Adipocyte (in vitro differentiated cells): ENCODE measurements at places on chromosomes 7 and 10.

DNA sequence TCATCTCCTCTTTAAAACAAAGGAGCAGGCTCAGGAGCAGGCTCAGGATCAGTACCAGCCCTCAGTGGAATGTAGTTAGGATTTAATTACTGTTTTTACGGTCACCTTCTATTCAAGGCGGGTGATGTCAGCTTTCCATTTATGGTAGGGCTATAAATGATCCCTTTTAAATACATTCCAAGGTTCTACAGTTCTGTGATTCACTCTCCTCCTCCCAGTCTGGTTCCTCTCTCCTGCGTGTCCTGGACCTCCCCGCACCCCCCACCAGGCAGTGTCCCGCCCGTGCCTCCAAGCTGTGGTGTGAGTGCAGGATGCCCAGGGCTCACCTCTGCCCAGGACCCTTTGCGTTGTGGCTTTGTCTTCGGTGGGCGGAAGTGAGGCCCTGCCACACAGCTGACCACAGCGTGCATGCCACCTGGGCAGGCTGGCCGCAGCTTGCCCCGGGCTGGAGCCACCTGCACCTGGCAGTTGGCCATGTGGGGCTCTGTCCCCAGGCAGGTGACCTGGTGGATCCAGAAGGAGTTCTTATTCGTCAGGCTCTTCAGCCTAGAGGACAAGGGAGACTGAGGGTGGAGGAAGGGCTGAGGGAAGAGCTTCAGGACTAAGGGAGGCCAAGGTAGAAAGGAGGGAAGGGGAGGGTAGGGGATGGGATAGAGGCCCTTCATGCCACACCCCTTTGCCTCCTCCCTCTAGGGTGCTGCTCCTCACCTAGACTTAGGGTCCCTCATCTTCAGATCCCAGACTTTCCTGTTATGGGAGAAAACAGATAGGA lies 9.1 kb downstream of the LOXL4 start:
- no peak for DNase-seq

GRCh38 chr7:28958980-28959347 lies 834 bp upstream of the TRIL start:
- DNase-seq: no peak

- DNase-seq: peak; percentile 76
Measured at GRCh38 chr10:99346247-99346646, 17.1 kb downstream of the CNNM1 start.

GRCh38 chr10:100725071-100725471 lies 20.3 kb upstream of the PAX2 start:
- DNase-seq: no peak

- no peak for DNase-seq
Measured at GRCh38 chr10:118239236-118239630, 102.9 kb downstream of the FAM204A start.

- DNase-seq: no peak
Measured at GRCh38 chr10:111018021-111018420, 58.8 kb upstream of the ADRA2A start.

DNA sequence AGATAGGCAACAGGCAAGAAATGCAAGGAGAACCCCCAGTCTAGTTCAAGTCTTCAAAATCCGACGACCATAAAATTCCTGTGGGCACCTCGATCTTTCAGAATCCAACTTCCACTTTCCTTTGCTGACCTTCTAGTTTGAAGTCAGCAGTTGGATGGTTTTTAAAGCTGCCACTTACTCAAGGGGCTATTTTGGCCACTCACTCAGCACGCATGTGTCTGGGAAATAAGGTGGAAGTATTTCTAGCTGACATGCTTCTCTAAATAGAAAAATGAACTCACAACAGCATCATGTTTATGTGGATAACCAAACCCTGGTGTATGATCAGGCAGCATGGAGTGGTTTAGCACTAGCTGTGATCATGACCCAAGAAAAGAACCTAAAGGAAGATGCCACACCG lies at the start of gene NRAP:
NRAP (minus strand) TSS at position 134 of the 400 bp plus-strand sequence. CDS start 159 bp downstream, outside the sequence.
- DNase-seq: no peak

GRCh38 chr7:91912494-91912893 lies 28.2 kb upstream of the AKAP9 start:
- no peak for DNase-seq
